NCI-H82 (cell line): ENCODE measurements at places on chromosomes 3 and 15.
A peak's percentile ranks its signal among the peaks of the same experiment; 100 is the strongest.

- DNase-seq, result peak; percentile 45
Measured at GRCh38 chr3:182212479-182213076, 500.9 kb downstream of the SOX2 start.

- peak; percentile 68 for DNase-seq
Measured at GRCh38 chr3:33372218-33373081, 67.8 kb downstream of the UBP1 start.

DNA sequence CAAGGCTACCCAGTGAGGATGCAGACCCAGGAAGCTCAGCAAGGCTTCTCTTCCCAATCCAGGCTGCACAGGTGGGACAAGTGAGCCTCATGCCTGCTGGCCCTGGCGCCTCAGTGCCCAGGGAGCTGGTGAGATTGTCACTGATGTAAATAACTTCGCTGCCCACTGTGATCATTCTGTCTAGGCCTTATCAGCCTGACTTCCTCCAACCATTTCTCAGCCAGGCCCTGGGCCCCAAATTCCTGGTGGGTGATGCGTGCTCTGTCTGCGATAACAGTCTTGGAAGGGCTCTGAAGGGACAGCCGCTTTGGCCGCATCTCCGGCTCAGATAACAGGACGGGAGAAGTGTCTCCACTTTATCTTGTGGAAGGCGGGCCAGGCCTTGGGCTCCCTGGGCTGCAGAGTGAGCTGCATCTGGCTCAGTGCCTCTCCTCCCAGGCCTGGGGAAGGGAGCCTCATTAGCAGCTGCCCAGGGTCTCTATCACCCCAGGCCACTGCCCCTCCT lies 2.2 kb upstream of the FBLN2 start:
- DNase-seq, result peak; percentile 49

GRCh38 chr15:97867870-97868269 lies 92.6 kb upstream of the ARRDC4 start:
- DNase-seq, result no peak

DNA sequence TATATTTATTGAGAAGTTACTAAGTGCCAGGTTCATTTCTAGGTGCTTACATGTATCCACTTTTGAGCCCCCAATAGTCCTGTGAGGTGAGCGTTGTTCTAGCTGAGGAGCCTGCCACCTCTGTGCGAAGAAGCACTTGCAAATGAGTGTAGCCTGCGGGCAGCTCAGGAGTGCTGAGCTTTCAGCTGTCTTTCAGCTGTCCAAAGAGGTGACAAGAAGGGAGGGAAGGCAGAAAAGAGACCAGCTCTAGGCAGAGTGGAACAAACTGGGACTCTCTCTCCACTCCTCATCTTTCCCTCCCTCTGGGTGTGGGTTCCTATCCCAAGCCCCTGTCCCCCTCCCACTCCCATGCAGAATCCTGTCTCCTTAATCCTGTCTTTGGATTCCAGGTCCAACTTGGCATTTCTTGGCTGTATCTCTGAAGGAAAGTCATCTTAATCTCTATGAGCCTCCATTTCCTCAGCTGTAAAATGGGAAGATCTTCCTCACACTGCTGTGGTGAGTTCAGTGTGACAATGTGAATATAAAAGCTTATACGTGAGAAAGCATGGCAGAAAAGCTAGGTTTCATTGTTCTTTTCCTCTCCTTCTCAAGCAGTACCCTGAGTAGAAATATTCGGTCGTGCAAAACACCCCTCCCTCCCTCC lies 6.7 kb upstream of the SRP14 start:
- no peak for DNase-seq

DNA sequence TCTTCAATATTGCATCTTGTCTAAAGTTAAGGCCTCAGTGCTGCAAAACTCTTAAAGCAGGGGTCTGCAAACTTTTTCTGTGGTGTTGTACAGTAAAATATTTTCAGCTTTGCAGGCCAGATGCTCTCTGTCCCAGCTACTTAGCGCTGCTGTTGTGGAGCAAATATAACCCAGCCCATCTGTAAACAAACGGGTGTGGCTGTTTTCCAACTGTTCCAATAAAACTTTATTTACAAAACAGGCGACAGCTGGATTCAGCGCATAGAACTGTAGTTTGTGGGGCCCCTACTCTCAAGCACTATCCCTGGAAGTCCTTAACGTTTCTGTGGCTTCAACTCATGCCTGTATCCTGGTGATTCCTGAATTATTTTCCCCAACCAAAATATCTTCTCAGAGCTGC lies 365.0 kb downstream of the FOXP1 start:
- no peak for DNase-seq

- DNase-seq, result no peak
Measured at GRCh38 chr3:57383406-57383805, 90.9 kb upstream of the ASB14 start.
